ENCODE measurements at places on chromosomes 5 and 9.

DNA sequence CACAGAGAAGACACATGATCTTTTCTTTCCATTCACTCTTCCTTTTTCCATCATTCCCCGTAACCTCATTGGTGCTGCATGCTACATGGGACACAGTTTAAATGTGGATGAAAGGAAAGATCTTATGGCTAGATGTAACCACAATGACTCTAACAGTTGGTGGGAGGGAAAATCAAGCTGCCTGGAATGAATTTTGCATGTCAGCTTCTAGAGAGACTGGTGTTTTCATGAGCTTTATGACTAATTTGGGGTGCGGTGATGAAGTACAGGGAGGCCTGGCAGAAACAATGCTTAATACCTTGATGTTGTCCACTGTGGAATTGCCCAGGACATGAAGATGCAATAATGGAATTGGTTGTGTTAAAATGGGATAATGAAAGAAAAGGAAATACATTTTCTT is 55.9 kb upstream of the MYO10 start:
- DNase-seq, result no peak

DNA sequence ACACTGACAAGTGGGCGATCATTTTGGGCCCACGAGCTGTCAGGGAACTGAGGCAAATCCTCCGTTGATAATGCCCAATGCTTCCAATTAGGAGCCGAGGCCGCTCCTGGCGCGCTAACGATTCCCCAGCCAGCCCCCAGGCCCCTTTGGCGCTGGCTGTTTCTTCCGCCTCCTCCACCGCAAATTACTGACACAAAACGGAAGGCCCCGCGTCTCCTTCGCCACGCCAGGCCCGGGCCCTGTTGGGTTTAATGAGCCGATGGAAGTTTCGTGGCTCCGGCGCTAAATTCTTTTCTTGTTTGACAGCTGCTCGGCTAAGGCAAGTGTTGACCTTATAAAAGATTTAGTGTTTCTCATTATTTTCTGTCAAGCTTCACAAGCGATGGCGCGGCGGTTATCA is 25.7 kb upstream of the BARHL1 start:
- no peak for DNase-seq

GRCh38 chr5:34535944-34536623 is 120.0 kb upstream of the RAI14 start:
- DNase-seq, result no peak

- no peak for DNase-seq
Observed at GRCh38 chr9:102047549-102047948, 309.1 kb upstream of the GRIN3A start.

DNA sequence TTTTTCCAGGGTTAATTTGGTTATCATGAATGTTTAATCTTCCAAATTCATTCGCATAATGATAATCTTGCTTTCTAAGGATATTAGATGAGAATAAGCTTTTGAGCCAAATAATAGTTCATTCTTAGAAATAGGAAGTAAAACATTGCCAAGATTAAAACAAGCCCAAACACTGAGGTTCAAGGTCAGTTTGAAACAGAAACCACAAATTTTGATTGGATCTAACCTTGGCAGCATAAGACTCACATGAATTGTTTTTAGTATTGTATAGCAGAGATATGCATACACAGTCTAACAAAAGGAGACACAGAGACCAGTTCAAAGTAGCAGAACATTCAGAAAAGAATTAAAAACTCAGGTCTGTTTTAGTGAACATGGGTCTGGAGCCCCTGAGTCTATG is 43.4 kb upstream of the VCAN start:
- DNase-seq, result no peak

DNA sequence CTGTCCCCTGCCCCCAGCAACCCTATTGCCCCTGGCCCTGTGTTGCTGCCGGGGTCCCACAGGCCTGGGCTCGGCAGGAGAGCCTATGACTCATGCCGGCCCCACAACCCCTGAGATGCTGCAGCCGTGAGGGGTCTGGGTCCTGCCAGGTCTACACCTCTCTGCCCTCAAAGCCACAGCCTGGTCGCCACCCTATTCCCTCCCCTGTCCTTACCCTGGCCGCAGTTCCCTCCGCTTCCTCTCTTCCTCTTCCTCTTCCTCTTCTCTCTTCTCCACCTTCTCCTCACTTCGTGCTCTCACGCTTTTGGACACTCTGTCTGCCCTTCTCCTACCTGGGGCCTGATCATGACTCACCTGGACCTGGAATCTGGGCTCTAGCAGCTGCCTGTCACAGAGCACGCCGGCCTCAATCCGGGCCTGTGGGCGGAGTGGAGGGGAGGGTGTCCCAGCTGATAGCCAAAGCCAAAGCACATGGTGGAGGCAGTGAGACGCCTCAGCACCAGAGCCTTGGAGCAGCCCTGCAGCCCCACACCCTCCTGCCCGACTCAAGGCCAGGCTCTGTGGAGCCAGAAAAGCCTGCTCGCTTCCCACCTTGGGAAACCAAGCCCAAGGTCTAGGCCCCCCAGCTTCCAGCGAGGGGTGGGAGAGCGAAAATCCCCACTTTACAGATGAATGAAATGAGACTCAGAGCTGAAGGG is 26.8 kb upstream of the CSF1R start:
- no peak for DNase-seq

DNA sequence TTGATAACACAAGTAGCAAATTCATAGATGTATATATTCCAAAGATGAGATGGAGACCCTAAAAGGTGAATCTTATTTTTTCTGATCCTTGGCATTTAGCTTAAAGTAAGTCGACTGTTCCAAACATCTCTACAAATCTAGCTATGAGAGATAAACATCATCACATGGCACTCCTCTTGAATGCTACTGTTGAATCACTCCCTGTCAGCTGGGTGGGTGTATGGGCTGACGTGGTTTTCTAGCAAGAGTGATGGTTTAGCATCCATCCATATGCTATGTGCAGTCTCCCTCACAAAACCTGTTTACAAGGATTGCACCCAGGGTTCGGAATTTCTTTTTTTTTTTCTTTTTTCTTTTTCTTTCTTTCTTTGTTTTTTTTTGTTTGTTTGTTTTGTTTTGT is 13.8 kb downstream of the ACO1 start:
- DNase-seq, result no peak

DNA sequence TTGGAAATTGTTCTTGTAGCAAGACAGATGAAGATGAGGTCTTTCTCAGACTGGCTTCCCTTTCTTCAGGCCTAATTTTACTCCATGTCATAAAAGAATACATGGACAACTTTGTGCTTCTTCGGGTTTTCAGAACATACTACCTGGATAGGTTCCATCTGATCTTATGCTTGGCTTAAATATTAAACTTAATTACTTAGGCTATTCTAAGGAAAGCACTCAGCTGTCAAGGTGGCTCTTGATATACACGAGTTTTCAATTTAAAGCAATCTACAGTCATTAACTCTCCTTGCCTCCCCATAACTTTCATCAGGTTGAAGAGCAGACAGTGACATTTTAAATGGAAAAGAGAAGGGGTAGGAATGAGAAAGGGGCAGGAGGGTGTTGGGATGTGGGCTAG is 9.5 kb upstream of the PPP3R2 start:
- DNase-seq, result no peak

- no peak for DNase-seq
Observed at GRCh38 chr9:101445353-101446029, 9.9 kb upstream of the ALDOB start.

GRCh38 chr9:3708751-3709150 is 182.9 kb upstream of the RFX3 start:
- no peak for DNase-seq

GRCh38 chr9:99720455-99721050 is 101.1 kb upstream of the NR4A3 start:
- no peak for DNase-seq

DNA sequence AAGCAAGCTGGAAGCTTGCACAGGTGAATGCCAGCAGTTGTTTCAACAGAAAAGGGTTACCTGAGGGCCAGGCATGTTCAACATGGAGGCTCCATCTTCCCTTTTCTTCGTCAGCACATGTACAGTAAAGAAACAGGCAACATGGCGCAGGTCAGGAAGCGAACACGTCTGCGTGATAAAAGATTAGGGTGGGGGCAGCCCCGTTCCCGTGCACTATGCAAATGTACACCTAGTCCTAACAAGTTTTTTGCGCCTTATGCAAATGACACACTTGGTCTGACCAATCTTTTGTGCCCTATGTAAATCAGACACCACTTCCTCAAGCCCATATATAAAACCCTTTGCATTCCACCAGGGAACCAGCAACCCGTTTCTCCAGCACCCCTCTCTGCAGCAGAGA is 452.1 kb upstream of the PTPRD start:
- no peak for DNase-seq

GRCh38 chr5:18920966-18921365 is 1067.0 kb downstream of the CDH18 start:
- DNase-seq, result no peak

DNA sequence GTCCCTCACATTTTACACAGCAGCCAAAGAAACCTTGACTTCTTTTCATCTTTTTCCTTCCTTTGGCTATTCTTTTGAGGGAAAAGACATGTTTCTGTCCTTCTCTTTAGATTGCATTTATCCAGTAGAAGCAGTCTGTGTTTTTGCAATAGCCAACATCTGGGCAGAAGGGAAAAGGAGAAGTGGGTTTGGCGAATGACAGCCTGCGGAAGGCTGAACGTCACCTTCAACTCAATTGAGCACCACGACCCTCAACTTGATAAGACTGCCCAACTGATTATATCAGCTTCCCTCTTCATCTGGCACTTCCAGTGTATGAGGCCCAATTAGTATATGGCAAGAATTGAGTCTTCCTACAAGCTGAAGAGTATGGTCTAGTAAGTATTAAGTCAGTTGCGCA is 1997.6 kb upstream of the WWC1 start:
- no peak for DNase-seq

- DNase-seq, result no peak
Observed at GRCh38 chr9:111094958-111095357, 56.7 kb upstream of the LPAR1 start.

GRCh38 chr5:93189707-93190120 is 391.3 kb downstream of the NR2F1-AS1 start:
- DNase-seq, result no peak

GRCh38 chr5:57802131-57802530 is 319.5 kb upstream of the ACTBL2 start:
- DNase-seq, result no peak

- no peak for DNase-seq
Observed at GRCh38 chr9:97954550-97954989, 16.6 kb upstream of the HEMGN start.

GRCh38 chr9:14650596-14650995 is 42.6 kb downstream of the ZDHHC21 start:
- no peak for DNase-seq

GRCh38 chr5:3518051-3518450 is 77.6 kb upstream of the IRX1 start:
- DNase-seq, result no peak

GRCh38 chr5:93087326-93087725 is 493.7 kb downstream of the NR2F1-AS1 start:
- no peak for DNase-seq

DNA sequence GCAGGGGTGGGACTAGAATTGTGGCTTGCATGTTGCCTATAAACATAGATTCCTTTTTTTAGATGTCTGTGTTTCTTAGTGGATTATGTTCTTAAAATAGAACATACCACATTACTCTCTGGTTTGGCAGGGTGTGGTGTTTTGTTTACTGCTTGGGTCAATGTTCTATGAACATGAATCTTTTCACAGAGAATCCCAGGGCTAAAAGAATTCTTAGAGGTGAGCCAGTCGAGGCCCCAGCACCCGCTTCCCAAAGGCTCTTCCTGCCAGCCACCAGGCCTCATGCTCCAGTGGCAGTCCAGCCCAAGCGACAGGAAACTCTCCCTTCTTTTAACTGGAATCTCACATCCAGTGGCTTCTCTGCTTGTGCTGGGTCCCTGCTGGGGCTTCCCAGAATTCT is 126.6 kb downstream of the C9orf152 start:
- DNase-seq, result no peak

DNA sequence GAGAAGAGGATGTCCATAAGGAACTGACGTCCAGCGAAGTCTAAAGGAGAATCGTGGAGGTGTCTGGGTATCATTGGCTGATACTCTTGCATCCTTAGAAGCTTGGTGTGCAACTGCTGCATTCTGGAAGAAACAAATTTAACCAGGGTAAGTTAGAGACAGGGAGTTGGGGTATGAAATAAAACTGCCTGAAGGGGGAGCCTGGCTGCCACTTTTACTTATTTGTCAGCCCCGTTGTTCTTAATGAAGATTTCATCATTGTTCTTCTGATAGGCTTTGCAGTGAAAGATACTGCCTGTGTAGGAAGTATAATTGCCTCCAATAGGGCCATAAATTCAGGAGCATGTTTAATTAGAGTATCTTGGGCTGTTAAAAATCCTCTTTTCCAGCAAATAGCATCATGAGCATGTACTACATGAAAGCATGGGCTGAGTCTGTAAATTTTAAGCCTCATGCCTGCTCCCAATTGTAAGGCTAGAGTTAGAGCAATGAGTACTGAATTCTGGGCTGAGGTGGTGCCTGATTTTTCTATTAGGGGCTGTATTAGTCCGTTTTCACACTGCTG is 1264.5 kb upstream of the ACO1 start:
- peak; percentile 42 for DNase-seq

GRCh38 chr9:15244001-15244441 is 63.0 kb downstream of the TTC39B start:
- DNase-seq, result no peak

DNA sequence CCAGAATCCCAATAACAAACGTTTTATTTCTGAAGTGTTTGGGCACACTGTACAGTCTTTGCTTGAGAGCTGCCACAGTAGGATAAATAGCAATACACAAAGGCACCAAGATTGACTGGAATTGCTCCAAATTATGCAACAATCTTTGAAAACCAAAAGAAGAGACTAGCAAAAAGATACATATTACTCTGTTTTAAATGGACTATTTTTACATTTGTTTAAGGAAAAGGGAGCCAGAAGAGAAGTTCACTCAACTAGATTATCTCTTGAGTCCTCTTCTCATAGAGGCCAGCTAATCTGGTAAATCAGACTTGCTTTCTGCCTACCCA is 385.0 kb upstream of the SLC30A5 start:
- DNase-seq, result no peak

DNA sequence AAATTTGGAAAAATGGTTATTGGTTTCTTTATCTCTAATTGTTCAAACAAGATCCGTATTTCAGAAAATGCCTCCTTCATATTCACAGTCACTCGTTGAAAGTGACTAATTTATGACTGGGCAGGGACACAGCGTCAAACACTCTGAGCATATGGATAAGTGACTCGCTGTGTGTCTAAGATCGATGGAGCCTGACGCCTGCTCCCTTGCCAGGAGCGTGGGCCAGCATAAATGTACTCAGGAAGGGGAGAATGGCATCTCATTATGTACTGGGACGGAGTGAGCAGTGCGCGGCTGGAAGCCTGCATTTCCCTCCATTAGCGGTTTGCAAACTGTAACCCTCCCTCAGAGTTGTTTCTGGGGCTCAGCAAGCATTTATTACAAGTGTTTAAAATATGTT is 79.8 kb upstream of the CAST start:
- no peak for DNase-seq
